Stimulated activated CD4-positive, alpha-beta T cell treated with anti-CD3 and anti-CD28 coated beads, Interleukin-1b, Interleukin-23, amount 100 ng/mL, for 24 hours (primary cell): ENCODE measurements at places on chromosomes 3 and 15.
A peak's percentile ranks its signal among the peaks of the same experiment; 100 is the strongest.

GRCh38 chr15:29470794-29471193 is 201.2 kb upstream of the NSMCE3 start:
- DNase-seq, result no peak

DNA sequence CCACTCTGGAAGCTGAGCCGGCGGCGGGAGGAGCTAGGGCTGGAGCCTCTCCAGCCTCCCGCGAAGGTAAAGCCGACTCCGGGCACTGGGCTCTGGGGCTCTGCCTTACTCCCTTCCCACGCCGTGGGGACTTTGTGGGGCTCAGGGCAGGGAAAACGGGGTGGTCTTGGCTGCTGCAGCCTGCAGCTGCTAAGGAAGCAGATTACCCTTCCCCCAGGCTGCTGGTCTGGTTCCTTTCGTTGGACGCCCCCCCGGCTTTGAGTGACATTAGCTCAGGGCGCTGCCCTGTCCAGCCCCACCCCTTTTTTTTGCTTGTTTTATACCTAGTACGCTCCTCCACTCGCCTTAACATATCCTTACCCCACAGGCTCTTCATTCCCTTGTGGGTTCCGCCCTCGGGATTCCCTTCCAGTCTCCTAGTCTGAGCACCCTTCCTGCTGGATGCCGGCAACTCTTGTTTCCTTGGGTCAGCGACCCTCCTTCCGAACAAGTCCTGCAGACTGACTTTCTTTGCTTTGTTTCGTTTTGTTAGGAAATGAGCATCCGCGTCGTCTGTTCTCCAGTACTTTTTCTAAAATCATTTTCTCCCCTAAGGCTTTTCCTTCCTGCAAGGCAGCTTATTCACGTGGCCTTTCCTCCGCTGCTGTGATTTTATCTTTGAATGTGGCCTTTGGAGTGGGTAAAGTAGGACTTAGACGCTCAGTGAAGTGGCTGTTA is 551 bp downstream of the DNAJC13 start:
- DNase-seq, result peak; percentile 23

DNA sequence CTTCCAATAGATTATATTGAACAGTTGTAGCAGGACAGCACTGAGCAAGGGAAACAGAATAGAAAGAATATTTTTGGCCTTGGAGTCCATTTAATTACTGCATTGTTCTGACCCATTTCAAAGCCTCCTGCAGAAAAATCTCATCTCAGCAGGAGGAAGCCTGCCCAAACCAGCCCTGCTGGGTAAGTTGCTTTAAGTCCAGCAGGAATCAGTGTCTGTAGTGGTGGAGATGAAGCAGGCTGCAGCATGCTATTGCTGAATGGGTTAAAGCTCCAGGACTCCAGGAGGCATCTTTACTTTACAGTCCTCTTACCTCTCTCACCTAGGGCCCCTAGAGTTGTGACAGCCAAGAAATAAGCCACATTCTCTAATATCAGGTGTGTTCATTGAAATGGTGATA is 380.3 kb upstream of the THBS1 start:
- no peak for DNase-seq

- DNase-seq, result no peak
Observed at GRCh38 chr3:109098079-109098644, 19.8 kb downstream of the MORC1 start.

- DNase-seq, result no peak
Observed at GRCh38 chr15:43648649-43649429, at the start of gene CATSPER2. TSS of gene CATSPER2 (minus strand) at chr15:43648844. CDS start at chr15:43648061, 783 bp downstream.

DNA sequence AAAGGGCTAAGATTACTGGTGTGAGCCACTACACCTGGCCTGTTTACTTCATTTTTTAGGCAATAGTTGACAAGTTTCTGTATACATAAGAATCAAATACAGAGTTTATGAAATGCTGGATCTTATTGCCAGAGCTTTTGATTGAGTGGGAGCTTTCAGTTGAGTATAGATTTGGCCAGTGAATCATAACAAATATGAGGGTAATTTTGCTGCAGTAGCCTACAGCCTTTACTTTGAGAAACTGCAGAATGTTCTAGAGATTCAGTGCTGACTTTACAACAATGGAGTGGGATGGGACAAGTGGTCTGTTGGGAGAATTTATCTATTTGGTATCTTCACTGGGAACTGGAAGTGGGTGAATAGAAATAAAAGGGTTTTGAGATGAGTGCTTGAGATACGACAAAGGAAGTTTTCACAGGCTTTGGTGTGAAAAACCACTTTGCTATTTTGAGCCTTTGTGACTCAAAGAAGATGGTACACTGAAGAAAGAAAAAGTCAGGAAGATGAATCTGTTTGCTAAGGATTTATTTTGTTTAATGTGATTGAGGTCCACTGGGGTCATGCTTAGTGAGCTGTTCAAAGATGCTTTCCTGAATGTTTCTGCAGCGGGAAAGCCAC is 227.8 kb downstream of the UBE2E2 start:
- no peak for DNase-seq

DNA sequence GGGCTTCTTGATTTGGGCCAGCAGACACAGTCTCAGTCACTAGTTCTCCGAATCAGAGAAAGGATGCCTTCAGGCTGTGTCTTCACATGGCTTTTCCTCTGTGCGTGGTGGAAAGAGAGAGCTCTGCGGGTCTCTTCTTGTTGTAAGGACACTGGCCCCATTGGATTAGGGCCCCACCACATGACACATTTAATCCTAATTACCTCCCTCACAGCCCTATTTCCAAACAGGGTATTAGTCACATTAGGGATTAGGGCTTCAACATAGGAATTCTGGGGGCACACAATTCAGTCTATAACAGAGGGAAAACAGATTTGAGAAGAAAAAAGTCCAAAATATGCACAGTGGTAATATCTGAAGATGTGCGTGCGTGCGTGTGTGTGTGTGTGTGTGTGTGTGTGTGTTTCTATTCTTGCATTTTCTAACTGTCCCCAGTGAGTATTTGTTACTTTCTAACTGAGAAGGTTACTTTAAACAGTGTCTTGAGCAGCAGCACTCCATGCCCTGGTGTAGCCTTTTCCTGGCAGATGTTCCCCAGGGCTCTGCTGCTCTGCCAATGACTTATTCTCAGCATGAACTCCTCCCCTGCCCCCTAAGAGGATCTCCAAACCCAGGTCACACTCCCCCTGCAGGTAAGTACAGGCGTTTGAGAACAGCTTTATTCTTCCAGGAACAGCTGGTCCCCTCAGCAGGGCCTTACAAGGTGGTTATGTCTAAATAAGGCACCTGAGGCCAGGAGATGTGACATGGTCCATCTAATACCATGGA is 72.9 kb downstream of the RPL39L start:
- no peak for DNase-seq

DNA sequence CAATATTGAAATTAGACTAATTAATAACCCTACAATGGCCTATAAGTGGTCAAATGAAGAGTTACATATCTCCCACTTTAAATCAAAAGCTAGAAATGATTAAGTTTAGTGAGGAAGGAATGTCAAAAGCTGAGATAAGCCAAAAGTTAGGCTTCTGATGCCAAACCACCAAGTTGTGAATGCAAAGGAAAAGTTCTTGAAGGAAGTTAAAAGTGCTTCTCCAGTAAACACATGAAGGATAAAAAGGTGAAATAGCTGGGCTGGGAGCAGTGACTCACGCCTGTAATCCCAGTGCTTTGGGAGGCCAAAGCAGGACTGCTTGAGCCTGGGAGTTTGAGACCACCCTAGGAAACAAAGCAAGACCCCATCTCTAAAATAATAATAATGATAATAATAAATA is 46.9 kb upstream of the DCUN1D1 start:
- no peak for DNase-seq

DNA sequence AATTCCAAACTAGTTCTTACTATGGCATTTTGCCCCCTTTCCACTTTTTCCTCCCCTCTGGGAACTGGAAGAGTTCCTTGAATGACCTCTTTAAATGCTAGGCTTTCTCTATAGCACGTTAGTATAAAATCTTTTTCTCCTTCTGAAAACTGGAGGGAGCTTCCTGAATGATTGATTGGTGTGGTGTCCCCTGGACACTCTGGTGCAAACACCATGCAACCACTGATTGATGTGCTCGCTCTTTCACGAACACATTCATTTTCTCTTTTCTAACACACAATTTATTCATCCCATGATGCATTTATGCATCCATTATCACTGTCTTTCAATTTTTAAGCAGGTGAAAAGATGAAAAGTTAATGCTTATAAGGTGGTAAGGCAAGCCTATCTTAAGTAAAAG is 159.1 kb upstream of the NANOGP8 start:
- no peak for DNase-seq

DNA sequence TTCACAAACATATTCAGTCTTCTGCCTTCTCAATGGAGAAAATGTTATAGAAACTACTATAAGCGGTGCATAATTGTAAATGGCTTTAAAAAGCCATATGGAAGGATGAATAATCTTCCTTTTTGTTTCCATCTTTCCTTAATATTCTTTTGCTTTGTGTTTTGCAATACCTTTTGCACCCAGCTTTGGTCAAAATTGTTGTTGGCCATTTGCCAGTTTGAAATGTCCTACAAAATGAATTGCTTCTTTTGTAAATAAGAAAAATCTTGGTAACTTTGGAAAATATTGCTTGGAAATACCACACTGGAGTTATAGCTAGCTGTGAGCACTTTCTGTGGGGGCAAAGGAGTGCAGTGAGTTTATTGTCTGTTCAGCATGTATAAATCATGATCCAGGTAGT is 93.5 kb upstream of the NR2F2 start:
- no peak for DNase-seq
